ENCODE measurements at places on chromosomes 4 and X.

- no peak for DNase-seq
These were observed 384.6 kb upstream of the IGFBP7 start for GRCh38 chr4:57494821-57495220.

DNA sequence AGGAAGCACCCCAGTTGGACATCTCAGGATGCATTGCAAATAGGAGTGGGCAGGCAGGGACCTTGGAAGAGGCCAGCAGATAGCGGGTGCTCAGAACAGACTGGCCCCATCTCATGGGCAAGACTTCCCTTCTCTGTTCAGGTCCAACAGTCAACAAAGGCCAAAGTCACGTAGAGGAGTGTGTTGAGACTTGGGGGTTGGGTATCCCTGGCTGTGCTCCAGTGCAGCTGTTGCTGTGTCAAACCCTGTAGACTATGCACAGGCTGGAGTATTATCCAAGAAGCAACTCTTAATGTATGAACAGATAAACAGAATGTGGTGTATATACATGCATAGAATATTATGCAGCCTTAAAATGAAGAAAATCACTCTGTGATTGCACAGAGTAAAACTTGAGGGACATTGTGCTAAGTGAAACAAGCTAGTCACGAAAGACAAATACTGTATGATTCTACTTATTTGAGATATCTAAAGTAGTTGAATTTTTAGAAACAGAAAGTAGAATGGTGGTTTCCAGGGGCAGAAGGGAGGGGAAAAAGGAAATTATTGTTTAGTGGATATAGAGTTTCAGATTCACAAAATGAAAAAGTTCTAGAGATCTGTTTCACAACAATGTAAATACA lies 192.1 kb upstream of the LCORL start:
- DNase-seq, result no peak

DNA sequence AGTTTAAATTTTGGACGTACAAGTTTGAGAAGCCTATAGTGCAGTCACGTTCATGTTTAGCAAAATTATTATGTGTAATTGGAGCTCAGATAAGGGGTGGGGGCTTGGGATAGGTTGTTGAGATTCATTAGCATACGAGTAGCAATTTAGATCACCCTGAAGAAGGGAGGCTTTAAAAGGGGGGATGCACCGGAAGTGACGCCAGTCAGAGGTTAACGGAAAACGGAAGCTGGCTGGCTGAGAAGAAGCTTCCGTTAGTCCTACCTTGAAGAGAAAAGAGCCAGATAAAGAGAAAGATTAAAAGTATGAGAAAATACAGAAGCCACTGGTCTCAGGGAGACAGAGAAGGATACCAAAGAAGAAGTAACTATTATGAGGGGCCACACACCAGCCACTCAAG lies 1.1 kb upstream of the NXT2 start:
- DNase-seq, result no peak

GRCh38 chrX:38304010-38304409 lies 23.3 kb downstream of the RPGR start:
- no peak for DNase-seq

DNA sequence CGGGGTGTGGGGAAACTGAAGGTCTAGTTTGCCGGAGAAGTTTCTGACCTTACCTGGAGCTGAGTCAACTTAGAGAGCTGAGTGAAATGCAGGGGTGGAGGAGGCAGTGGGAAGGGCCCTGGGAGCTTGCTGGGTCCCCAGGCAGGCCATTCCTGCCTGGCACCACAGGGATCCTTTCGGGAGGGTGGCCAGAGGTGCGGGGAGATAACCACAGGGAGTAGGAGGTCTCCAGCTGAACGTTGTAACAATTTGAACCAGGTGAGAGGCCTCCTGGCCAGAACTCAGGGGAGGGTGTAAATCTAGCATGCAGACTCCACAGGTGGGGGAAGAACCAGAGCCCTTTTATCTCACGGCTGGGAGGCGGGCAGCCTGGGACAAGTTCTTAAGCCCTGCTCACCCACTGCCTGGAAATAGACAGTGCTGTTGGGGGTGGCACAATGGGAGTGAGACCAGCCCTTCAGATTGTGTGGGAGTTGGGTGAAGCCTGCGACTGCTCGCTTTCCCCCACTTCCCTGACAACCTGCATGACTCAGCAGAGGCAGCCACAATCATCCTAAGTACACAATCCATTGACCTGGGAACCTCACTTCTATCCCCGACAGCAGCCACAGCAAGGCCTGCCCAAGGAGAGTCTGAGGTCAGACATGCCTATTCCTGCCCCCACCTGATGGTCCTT lies 247.4 kb downstream of the ADGRA3 start:
- no peak for DNase-seq

GRCh38 chr4:176339936-176340761 lies 20.4 kb downstream of the SPCS3 start:
- DNase-seq, result no peak

DNA sequence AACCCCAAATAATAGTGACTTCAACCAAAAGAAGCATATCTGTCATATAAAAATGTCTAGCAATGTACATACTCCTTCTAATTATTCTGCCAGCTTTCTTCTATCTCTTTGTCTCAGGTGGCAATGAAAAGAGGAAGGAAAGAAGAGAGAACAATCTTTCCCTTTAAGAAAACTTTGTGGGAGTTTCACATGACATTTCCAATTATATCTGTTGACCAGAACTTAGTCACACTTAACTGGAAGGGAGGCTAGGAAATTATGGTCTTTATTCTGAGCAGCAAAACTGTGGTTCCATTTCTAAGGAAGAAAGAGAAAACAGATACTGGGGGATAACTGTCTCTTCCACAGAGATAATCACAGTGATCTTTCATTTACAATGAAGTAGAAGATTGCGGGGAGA lies 12.9 kb upstream of the MAOA start:
- no peak for DNase-seq

- DNase-seq, result no peak
These were observed 361.0 kb upstream of the FAT1 start for GRCh38 chr4:187084701-187085100.

DNA sequence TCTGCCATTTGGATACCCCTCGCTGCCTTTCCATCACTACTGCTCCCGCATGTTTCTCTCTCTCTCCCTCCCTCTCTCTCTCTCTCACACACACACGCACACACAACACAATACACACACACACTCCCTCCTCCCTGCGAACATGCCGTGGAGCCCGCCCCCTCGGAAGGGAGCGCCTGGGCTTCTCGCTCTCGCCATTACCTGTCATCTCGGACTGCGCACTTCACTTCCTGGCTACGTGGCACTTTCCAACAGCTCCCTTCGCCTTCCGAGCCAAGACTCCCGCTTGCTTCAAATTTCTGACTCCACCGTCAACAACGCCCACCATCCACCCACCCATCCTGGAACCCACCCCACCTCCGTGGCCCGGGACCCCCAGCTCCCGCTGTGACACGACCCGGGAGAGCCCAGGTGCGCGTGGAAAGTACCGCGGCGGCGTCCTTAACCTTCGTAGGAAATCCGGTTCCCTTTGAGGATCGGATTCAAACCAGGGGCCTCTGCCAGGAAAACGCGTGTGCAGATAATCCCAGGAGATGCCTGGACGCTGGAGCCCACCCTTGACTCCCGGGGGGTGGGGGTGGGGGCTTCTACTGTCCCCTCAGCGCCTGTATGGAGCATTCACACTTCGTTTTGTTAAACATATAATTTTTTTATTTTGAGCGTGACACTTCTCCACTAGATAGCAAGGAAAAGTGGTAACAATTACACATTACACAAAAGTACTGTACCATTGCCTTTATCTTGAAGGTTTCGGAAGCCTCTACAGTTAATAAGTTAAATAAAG lies 12.5 kb downstream of the ARX start:
- no peak for DNase-seq

DNA sequence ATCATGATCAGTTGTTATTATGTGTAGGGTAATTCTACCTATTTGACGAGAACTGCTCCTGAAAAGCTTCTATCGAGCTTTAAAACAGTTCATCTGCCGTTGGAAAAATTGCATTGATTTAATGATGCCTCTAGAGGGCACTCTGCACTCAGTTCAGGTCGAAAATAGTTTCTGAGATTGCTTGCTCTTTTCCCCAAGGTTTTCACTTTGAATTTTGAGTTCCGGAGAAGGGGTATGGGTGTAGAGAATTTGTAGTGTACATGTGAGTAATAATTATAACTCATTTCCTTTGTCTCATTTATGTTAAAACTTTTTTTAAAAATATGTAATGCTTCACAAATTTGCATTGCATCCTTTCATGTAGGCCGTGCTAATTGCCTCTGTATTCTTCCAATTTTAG lies 28.4 kb upstream of the TNIP3 start:
- peak; percentile 17 for DNase-seq

DNA sequence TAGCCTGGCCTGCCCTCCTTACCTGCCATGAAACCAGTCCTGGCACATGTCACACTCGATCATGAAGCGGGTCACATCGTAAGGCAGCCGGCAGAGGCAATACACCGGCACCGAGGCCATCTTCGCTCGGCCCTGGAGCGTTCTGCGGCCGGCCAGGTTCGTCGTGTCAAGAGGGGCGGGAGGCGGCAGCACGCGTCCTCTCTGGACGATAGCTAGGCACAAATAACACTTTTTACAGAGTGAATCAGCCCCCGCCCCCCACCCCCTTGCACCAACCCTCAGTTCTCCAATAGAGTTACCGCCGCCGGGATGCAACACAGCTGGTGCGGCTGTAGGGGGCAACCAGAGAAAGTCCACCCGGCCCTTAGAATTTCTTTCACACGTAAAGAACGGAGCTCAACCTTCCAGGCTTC lies 1.7 kb downstream of the PHF8 start:
- peak; percentile 50 for DNase-seq

DNA sequence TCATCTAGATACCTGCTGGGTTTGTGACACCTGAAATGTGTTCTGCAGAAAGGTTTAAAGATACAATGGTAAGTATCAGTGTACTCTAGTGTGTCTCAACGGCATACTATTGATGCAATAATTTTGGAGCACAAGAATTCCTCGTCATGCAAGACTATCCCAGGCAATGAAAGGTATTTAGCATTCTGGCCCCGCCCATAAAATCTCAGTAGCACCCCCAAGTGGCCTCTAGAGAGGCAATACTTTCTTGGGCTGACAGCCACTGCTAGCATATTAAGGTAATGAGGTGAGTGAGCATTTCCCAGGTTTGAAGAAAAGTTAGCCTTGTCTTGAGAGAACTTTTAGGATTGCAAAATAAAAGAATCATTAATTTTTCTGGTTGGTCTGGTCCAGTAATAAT lies 24.0 kb downstream of the TAB3 start:
- DNase-seq, result no peak

GRCh38 chr4:173319696-173320095 lies 14.5 kb downstream of the HMGB2 start:
- no peak for DNase-seq

- no peak for DNase-seq
These were observed 27.6 kb downstream of the GUCY1A1 start for GRCh38 chr4:155694100-155694785.

DNA sequence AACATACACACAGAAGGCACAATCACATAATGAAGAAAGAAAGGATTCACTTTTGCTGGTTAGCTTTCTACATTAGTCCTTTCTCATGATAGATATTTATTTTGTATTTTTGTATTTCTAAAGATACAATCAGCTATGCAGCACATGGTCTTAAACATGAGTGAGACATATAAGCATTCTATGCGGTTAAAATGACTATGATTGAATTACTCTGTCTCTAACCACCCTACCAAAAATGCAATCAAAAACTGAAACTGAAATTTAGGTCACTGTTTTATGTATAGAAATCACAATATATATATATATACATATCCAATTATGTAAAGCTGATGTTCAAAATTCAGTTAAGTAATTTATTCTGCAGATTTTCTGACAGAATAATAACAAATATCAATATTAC lies 21.9 kb downstream of the CXXC4 start:
- DNase-seq, result no peak

DNA sequence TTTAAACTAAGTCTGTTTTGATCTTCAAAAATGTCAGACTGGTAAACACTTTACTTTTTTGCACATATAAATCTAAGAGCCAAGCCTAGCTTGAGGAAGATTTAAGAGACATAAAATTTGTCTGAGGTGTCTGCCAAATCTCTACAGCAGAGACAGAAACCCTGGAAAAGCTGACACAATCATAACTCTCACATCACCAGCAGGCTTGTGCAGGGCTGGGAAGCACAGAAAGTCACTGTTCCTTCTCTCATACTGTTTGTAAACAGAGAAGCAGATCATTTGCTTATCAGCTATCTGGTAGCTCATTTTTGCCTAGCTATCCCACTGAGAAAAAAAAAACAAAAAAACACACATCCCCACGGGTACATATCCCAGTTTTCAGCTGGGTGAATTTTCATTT lies 7.0 kb downstream of the ENOX2 start:
- DNase-seq, result no peak

- peak; percentile 38 for DNase-seq
These were observed 98.5 kb downstream of the FRAS1 start for GRCh38 chr4:78155616-78156105.

DNA sequence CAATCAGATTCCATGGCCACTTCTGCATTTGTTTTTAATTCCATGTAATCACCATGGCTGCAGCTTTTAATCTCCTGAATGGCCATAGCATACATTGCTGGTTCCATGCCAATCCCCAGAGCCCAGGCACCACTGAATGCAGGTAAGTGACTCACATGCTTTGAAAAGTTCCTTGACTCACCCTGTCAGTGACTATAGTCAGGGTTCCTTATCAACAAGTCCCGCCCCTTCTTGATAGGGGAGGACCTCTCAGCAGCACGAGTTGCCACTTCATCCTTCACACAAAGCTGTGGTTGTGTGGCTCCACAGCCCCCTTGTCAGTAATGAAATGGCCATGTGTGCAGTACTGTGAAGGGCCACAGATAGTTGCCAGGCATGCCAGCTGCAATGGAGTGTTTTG lies 516.6 kb downstream of the PPARGC1A start:
- peak; percentile 23 for DNase-seq

GRCh38 chr4:176734461-176734860 lies 58.3 kb downstream of the VEGFC start:
- no peak for DNase-seq

- no peak for DNase-seq
These were observed 11.3 kb downstream of the POU4F2 start for GRCh38 chr4:146650034-146650433.

DNA sequence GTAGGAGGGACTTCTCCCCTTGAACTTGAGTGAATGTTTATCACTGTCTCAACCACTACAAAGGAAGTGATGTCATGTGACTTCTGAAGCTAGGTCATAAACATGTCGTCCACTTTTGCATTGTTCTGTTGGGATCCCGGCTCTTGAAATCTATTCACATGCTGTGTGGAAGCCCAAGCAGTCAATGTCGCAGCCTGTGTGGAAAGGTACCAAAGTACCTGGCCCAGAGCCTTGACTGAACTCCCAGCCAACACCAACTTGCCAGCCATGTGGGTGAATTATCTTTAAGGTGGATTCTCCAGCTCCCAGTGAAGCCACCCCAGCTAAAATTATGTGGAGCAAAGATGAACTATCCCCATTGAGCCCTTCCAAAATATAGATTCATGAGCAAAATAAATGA lies 85.0 kb upstream of the USP38 start:
- no peak for DNase-seq
